Right atrium auricular region (tissue), 2 donors: ENCODE measurements at places on chromosomes 1 and 21. TPM values are rescaled to one million over a fixed set of nuclear protein-coding genes. Genes with fewer than 3 reads are reported as not detected.

SYTL1 gene
- total RNA-seq = 1.3 TPM

ANGPTL1 gene
- total RNA-seq = 29.6 TPM

SLC5A9 gene
- total RNA-seq = not detected

EPHB2 gene
- 1.8 TPM for total RNA-seq

ACTL8 gene
- not detected for total RNA-seq

MYBPH gene
- not detected for total RNA-seq

HSD3B2 gene
- total RNA-seq = not detected

HTR6 gene
- total RNA-seq = not detected

HSPB7 gene
- total RNA-seq = 1,082 TPM

RORC gene
- total RNA-seq = 10.3 TPM

GRCh38 chr1:232550007-232550406, 79.9 kb downstream of the SIPA1L2 start:
- DNase-seq = no peak

GRCh38 chr1:171213559-171214454, 28.7 kb downstream of the FMO2 start:
- DNase-seq = no peak

DNA sequence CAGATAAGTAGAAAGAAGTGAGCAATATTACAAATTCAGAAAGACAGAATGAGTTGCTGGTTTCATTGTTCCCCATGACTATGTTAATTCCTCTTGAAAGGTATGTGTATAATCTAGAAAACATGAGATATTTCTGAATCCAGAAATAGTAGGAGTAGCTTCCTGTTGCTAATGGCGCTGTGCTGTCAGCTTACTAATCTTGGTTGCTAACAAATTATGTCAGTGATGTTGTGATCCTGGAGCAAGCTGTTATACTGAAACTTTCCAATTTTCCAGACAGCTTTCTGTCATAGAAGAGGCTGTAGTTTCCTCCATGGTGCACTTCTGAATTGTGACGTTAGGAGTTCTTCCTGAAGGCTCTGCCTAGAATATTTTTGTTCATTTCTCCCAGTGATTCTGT, 372.3 kb downstream of the USP25 start:
- DNase-seq = no peak

DNA sequence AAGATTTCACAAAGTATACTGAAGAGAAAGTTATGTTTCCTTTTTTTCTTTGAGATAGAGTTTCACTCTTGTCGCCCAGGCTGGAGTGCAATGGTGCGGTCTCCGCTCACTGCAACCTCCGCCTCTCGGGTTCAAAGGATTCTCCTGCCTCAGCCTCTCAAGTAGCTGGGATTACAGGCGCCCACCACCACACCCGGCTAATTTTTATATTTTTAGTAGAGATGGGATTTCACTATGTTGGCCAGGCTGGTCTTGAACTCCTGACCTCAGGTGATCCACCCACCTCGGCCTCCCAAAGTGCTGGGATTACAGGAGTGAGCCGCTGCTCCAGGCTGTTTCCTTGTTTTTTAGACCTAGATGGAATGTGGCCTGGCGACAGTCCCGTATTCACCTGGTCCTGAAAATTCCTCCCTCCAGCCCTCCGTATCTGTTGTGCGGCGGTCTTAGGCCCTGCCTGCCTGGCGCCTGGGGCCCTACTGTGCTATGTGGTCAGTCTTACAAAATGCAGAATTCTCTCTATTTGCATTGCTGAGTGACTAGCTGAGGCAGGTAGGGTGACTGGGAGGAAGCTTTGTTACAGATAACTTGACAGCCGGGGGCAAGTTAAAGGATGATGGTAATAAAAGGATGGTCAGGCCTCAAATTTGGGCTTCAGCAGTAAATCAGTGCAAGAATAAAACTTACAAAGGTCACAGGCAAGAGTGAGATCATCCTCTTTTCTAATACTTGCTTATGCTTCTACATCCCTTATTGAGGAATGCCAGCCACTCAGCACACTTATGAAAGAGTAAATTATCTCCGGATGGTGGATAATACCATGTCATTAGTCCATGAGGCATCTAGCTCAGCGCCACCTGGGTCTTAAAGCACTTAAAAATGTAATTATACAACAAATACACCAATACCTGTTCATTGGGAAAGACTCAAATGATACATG, 30.3 kb downstream of the PARK7 start:
- DNase-seq = no peak

DNA sequence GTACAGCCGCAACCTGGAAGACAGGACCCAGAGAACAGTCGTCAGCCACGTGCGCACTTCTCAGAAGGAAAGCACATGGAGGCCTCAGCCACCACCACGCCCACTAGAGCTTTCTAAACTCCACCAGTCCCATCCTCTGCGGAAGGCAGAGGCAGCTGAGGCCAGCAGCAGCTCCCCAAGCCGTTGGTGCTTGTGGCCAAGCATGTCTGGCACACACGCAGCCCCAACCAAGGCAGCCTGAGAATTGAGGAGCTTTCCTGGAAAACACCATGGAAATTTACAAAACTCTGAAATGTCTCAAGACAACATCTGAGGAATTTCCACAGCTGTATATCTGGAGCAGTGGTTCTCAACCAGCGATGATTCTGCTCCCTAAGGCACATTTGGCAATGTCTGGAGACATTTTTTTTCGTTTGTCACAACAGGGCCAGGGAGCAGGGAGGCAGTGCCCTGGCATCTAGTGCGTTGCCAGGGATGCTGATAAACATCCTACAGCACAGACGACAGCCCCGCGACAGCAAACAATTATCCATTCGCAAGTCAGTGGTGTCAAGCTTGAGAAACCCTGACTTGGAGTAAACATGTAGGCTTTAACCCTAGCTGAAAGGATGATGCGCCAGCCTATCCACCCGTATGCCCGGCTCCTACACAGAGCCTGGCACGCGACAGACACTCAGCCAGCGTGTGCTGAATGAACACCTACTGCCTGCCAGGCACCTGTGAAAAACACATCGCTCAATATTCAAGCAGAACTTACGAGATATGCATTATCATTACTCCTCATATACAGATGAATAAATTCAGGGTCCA, 24.7 kb downstream of the NPHP4 start:
- peak; percentile 64 for DNase-seq

DNA sequence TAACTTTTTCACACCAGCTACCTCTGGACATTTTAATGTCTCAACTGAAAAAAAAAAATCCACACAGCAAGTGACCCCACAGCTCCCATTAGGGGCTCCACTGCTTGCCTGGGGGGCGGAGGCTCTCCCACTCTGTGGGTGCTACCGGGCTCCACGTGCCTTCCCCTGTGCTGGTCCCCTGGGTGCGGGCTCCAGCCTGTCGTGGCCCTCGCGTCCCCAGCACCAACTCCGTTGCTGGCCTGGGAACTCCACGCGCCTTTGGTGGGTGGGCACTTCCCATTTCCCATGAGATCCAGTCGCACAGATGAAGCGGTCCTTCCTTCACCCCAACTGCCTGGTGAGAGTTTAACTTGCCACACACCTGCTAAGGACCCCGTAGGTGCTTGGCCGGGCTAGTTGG, 27.1 kb upstream of the GPR153 start:
- DNase-seq = no peak

- DNase-seq = no peak
Measured at GRCh38 chr1:16267690-16268180, 30.8 kb upstream of the CPLANE2 start.

DNA sequence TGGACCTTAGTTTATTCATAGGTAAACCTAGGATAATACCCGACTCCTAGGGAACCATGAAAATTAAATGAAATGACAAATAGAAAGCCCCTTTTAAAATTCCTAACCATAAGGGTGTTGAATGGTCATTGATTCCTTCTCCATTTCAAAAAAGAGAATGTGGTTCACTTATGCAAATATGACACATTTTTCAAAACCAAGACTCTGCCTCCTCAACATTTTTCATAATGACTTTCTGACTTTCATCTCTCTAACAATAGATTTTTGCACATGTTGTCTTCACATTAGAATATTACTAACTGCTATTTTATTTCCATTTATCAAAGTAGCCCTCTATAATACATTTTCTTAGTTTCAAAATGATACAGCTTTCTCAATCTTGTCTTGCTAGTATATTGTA, 169.1 kb downstream of the NTNG1 start:
- DNase-seq = no peak

DNA sequence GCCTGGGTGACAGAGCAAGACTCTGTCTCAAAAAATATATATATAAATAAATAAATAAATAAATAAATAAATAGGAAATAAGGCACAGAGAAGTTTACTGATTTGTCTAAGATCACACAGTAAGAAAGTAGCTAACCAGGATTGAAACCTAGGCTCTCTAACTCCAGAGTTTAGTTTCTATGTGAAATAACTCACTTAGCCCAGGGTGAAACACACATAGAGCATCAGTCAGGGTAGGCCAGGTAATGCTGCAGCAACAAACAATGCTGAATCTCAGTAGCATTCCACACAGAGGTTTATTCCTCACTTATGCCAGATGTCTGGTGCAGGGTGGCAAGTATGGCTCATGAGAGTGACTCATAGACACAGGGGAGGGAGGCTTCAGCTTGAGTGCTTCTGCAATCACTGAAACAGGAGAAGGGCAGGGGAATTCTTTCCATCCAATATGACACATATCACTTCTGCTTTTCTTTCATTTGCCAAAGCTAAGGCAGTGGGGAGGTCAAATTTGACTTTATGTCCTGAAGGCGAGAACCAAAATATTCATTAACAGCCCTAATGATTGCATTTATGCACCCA, 37.1 kb upstream of the KANK4 start:
- no peak for DNase-seq

DNA sequence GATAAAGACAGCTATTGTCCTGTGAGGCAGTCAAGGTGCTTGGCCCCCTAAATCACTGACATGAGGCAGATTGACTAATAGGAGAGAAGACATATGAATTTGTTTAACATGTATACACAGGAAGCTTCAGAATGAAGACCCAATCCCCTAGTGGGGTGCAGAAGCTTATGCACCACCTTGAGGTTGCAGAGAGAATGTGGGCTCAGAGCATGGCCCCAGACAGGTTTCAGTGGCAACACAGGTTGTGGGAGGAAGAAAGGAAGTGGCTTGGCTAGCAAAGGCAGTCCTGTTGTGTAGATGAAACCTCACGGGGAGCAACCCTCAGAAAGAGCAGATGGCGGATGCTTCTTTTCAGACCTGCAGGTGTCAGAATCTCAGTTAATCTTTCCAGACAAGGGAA, 37.0 kb upstream of the PARP1 start:
- no peak for DNase-seq

GRCh38 chr1:230866171-230867070, 1.9 kb downstream of the C1orf198 start:
- no peak for DNase-seq

DNA sequence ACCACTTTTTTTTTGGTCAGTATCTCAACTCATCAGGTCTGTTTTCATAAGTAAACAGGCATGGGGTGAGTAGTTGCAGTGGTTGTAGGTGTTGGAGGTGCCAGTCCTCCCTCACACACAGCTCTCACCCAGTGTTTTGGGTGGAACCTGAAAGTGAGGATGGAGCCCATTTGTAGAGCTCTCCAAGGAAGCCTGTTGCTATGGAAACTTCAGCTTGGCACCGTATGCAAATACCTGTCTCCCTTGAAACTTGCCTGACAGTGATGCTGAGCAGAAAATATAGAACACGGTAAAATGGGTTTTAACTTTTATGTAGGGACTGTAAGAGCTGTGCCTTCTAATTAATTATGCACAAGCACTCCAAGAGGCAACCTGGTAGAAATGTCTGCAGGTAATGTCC, 214.1 kb downstream of the AJAP1 start:
- no peak for DNase-seq
